Activated naive CD8-positive, alpha-beta T cell treated with anti-CD3 and anti-CD28 coated beads, Interleukin-2, amount 10 ng/mL, durations not matched to agents 7 days and 5 days (primary cell): ENCODE measurements at places on chromosomes 4 and X.

DNA sequence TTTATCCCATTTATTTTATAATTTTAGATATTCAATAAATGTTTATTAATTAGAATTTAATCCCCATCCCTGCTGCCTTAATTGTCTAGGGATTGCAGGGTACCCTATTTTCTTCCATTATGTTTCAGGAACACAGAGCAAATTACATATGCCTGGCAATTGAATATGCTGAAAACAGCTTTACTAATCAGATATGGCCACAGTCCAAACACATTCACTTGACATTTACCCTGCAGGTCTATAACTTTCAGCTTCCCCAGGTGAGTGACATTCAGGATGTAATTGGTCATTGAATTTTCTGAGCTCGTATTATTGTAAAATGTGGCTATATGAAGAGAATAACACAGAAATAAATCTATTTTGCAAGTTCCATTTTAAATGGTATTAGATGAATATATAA, 218.7 kb upstream of the NDST4 start:
- DNase-seq = no peak

GRCh38 chrX:33285550-33285949, 74.2 kb upstream of the DMD start:
- no peak for DNase-seq

DNA sequence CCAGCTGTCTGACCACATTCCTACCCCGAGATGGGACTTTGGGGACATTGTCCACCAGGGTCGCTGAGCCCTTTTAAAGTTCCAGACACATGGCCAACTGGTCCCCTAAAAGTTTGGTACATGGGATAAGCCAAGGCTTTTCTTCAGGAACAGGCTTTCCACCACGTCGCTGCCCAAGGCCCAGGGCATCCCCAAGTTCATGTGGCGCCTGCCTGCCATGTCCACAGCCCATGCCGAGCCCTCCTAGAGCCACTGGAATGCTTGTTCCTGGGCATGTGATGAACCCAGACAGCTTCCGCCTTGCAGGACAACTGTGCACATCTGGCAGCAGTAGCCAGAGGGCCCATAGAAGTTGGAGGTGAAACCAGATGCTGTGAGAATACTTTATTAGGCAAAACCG, 41.3 kb downstream of the FRG1 start:
- no peak for DNase-seq

DNA sequence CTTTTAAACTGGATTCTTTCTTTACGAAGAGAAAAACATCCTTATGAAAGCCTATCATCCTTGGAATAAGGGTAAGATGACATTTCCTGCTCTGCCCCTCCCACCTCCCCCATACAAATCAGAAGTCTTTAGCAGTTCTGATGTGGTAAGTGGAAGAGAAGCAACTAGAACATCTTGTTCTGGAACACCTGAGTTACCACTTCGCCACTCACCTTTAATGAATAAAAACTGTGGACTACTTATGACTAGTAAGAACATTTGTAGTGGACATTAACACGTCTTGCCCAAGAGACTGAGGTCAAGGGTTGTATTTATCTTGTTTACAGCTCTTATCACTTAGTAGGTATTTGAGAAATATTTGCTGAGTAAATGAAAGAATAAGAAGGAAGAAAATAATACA, 4.3 kb downstream of the XKRX start:
- DNase-seq = no peak

DNA sequence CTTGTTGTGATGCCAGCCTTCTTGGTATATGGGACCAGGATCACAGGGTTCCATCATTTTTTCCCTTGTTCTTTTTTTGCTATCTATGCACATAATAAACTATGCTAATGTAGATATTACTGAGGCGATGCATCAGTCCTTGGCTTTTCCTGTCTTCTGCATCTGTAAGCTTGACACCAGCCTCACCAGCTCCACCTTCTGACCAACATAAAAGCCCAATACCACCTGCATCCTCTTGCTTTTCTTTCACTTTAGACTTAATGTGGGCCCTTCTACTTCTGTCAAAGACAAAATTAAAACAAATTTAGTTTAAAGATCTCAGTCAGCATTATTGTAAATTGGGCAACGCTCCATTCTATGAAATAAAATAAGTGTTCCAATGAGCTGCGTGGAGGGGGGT, 1718.8 kb upstream of the PCDH10 start:
- DNase-seq = no peak

DNA sequence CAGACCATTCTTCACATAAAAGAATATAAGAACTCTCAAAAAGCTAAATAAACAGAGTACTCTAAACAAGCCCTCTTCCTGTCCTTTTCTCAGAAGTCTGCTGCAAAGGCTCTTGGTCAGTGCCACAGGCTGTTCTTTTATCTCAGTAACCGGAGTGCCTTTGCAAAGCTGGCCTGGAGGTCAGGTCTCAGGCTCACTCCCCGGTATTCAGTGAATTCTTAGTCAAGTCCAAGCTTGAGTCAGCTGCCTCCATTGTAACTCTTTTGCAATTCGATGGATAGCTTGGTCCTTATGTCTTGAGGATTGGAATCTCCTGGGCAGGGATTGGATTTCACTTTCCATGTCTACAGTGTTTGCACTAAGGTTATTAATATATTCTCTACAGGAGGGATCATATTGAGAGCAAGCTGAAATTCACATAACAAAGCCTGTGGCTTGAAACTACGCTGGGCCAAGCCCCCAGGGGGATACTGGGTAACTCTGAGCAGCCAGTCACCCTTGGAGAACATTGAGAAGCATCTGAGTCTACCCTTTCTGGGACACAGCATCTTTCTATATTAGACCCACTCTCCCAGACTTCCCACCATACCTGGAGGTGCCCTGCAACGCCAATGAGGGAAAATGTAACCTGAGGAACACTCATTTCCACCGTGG, 10.0 kb upstream of the HS6ST2 start:
- no peak for DNase-seq
